ENCODE measurements at places on chromosomes 7 and 10. TPM values are rescaled to one million over a fixed set of nuclear protein-coding genes. Genes with fewer than 3 reads are reported as not detected.

The NODAL gene
- total RNA-seq, result not detected

The C10orf105 gene
- total RNA-seq, result 0.13 TPM

The STAG3 gene
- 24.6 TPM for total RNA-seq

DNA sequence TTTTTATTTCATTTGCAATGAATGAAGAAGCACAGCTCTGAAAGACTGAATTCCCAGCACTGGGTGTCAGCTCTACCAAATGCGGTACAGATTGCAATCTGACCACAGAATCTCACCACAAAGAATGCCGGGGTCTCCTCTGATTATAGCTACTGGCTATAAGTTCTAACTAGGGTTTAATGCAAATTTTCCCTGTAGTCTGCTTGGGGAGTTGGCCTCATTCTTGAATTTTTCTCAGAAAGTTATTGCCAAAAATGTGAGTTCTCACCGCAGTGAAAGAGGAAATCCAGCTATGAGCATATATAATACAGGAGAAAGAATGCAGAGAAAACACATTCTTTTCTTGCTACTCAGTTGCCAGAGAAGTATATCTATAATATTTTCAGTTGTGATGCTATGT, 1255.7 kb upstream of the LRRTM3 start:
- no peak overlapping the region for H3K27ac ChIP-seq
- H3K36me3 ChIP-seq, result no peaks in the 10 kb centered on the region
- H3K4me3 ChIP-seq, result no peak overlapping the region

- no peaks in the 10 kb centered on the region for H3K27me3 ChIP-seq
- H3K36me3 ChIP-seq, result no peaks in the 10 kb centered on the region
- peaks cover 19% of the 10 kb centered on the region for H3K4me1 ChIP-seq
- H3K27ac ChIP-seq, result no peak overlapping the region
Measured at GRCh38 chr7:44893710-44894234, 8.4 kb upstream of the PURB start.

DNA sequence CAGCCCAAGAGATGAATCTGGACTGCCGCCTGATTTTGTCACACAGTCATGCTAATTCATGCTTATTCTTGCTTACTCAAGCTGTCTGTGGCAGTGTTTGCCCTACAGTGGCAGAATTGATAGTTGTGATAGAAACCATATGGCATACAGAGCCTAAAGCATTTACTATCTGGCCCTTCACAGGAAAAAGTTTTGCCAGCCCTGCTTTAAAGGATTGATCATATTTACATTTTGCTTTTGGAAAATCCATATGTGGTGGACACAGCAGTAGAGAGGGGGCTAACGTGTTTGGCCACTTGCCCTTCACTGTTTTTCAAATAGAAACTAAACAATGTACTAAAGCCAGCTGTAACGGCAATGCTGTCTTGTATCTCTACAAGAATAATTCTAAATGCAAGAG, 974.0 kb upstream of the GHITM start:
- no peaks in the 10 kb centered on the region for H3K36me3 ChIP-seq
- H3K4me3 ChIP-seq, result no peak overlapping the region
- H3K4me1 ChIP-seq, result no peaks in the 10 kb centered on the region
- H3K27ac ChIP-seq, result no peak overlapping the region
- H3K27me3 ChIP-seq, result no peaks in the 10 kb centered on the region

DNA sequence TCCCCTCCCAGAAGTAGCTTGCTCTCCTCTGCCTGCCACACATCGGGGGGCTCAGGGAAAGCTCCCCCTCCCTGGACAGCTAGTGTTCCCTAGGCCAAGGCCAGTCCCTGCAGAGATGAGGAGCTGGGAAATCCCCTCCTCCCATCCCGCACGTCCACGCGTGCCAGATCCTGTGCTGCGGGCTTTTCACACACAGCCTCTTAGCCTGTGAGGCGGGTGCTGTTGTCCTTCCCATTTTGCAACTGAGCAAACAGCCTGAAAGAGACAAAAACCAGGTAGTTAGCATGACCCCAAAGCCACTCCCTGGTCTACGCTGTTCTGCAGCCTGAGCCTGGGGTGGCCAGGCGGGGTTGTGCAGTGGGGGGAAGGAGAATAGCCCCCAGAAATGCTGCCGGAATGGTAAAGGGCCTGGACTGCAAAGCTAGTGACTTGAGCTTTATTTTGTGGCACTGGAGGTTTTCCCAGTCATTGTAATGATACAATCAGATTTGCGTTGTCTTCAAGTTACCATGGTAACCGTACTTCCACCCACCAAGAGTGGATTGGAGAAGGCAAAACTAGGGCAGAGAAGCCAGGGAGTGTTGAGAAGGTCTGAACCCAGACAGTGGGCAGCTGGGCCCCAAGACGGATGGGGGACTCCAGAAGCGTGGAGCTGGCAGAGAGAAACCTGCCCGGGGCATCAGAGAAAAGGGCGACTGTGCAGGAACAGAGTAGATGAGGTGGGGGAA, 98.6 kb upstream of the KCTD7 start:
- DNase-seq, result no peak
- H3K4me1 ChIP-seq, result no peaks in the 10 kb centered on the region
- no peak overlapping the region for H3K4me3 ChIP-seq
- H3K27me3 ChIP-seq, result no peaks in the 10 kb centered on the region
- H3K36me3 ChIP-seq, result peaks cover 8% of the 10 kb centered on the region
- H3K27ac ChIP-seq, result no peak overlapping the region

DNA sequence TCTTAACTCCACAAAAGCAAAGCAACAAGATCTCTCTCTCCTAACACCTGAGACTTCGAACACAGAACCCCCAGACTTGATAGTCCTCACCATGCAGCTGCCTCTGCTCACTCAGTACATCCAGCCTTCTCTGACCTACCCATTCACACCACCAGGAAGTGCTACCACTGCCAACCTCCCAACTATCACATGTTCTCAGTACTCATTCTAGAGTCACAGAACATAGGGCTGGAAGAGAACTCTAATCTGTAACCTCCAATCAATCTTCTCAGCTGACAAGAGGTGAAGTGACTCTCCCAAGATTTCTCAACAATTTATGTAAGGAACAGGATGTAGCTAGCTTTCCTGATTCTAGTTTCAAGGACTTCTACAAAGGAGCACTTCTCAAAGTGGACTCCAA, 3.8 kb downstream of the NUDCD3 start:
- H3K36me3 ChIP-seq, result peaks cover 31% of the 10 kb centered on the region
- H3K27ac ChIP-seq, result no peak overlapping the region
- no peaks in the 10 kb centered on the region for H3K27me3 ChIP-seq

- H3K27ac ChIP-seq, result no peak overlapping the region
- H3K36me3 ChIP-seq, result no peaks in the 10 kb centered on the region
- H3K27me3 ChIP-seq, result no peaks in the 10 kb centered on the region
- no peaks in the 10 kb centered on the region for H3K4me1 ChIP-seq
Measured at GRCh38 chr7:135224027-135224426, 9.6 kb upstream of the STRA8 start.

DNA sequence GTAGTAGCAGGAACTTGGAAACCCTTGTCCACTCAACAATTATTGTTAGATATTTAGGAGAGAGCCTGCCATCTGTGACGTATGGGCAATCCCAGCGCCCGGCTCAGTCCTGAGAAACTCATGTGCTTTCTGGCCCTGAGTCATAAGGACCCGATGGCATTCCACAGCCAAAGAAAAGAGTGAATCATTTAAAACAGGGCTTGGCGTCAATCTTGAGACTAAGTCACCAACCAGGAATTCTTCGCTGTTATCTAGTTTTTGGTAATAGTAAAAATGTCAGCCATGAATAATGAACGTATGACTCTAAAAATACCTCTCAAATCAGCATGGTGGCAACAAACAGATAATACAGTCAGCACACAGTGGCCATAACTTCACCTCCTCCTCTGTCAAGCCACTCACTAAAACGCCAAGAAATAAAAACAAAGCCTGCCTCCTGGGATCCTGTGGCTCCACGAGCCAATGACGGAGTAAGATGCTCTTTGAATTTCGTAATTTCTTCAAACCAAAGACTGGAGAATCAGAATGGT, 140.8 kb downstream of the ADAM12 start:
- H3K4me3 ChIP-seq, result no peak overlapping the region
- H3K27me3 ChIP-seq, result no peaks in the 10 kb centered on the region
- no peaks in the 10 kb centered on the region for H3K36me3 ChIP-seq
- no peak for DNase-seq
- no peaks in the 10 kb centered on the region for H3K4me1 ChIP-seq

DNA sequence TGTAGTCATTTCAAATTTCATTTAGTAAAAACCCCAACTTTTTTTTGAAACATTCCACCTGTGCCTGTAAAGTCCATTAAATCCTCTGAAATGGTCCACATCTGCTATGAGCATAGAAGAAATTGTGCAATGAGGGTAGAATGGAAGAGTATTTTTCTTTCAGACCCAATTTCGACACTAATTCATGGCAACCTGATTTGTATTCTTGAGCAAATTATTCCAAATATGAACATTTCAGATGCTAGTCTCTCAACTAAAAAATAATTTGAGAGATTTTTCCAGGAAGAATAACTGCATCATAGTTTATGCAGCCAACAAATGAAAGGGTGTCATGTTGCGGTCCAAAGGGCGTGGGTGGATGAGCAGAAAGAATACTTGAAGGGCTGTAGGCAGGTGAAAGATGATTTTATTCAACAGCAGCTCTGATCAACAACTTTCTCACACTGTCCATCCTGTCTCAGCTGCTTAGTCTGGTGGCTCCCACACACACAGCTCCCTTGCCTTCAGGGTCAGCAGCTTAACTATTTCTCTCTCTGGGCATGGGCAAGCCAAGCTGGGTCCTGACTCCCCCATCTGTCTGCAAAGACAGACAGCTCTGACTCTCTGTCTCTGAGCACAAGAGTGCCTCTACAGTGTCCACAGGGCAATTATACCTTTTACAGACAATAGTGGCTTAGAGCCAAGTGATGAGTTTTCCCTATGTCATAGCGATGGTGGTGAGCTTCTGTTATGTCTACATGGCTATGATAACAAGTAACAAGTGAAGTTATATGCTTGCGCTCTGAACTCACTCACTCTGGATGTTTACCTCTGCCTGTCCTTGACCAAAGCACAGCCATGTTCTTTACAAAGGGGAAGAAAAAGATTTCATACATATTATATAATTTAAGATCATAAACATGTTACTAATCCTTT, 11.5 kb downstream of the STEAP2 start:
- no peak for DNase-seq
- H3K27me3 ChIP-seq, result no peaks in the 10 kb centered on the region
- no peaks in the 10 kb centered on the region for H3K4me1 ChIP-seq
- H3K4me3 ChIP-seq, result no peak overlapping the region

DNA sequence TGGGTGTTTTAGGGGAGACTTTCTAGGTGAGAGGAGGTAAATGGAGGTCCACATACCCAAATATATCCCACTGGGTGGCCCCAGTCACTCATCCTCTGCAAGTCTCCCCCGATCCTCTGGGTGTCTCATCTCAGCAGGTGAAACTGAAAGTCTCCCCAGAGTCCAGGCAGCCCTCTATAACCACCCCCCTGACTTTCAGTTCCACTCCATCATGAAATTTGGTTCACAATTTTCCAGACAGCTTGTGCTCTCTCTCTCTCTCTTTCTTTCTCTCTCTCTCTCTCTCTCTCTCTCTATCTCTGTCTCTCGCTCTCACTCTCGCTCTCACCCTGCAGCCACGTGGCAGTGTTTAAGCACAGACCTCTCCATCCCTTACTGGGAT, 56.7 kb upstream of the ELN start:
- no peak for DNase-seq
- no peak overlapping the region for H3K4me3 ChIP-seq
- no peaks in the 10 kb centered on the region for H3K4me1 ChIP-seq
- no peaks in the 10 kb centered on the region for H3K27me3 ChIP-seq
- H3K36me3 ChIP-seq, result no peaks in the 10 kb centered on the region
- no peak overlapping the region for H3K27ac ChIP-seq

The UNC5B gene
- total RNA-seq, result 0.08 TPM

DNA sequence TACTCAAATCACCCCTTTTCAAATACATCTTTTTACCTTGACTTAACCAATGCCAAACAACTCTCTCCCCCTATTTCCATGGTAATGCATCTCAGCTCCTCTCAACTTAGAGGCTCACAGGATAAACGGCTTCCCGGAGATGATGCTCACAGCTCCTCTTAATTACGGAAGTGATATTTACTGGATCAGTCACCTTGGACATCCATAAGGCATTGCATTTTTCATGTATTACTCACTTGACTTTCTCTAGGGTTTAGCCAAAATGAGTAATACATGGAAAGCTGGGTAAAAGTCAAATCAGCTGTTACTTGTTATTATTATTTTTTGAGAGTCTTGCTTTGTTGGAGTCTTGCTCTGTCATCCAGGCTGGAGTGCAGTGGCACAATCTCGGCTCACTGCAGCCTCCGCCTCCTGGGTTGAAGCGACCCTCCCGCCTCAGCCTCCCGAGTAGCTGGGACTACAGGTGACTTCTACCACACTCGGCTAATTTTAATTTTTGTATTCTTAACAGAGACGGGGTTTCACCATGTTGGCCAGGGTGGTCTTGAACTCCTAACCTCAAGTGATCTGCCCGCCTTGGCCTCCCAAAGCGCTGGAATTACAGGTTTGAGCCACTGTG, 73.3 kb upstream of the RHEB start:
- H3K36me3 ChIP-seq, result no peaks in the 10 kb centered on the region
- H3K4me1 ChIP-seq, result no peaks in the 10 kb centered on the region
- no peak overlapping the region for H3K4me3 ChIP-seq
- no peaks in the 10 kb centered on the region for H3K27me3 ChIP-seq
- no peak for DNase-seq

DNA sequence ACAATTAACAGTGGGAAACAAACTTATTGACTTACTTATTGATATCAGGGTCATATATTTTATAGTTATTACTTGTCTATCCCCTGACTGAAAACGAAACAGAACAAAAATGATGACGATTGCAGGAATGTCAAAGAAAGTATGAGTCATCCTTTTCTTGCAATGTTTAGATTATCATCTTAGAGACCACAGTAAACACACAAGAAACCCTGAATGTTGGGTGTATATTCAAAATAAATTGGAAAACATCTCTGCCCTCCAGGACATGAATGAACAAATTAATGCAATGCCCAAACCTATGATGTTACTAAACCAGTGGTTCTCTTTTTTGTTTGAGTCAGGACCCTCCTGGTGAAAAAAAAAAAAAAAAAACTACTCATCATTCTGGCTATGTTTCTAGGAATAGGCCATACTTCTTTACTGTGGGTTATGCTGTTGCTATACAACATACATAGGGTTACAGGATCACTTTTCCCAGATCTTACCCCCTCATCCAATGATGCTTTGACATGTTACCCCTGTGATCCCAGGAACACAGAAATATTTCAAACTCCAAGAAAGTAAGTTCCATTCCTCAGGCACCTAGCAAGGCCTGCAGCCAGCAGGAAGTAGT, 623.4 kb upstream of the IGFBP3 start:
- no peak overlapping the region for H3K4me3 ChIP-seq
- H3K36me3 ChIP-seq, result no peaks in the 10 kb centered on the region
- H3K27me3 ChIP-seq, result no peaks in the 10 kb centered on the region
- no peak for DNase-seq
- no peaks in the 10 kb centered on the region for H3K4me1 ChIP-seq
- no peak overlapping the region for H3K27ac ChIP-seq
